ENCODE measurements at places on chromosomes 5 and 9.

GRCh38 chr5:28750251-28750650, 1711.9 kb upstream of the CDH9 start:
- DNase-seq, result no peak

GRCh38 chr9:27377147-27377807, 80.3 kb upstream of the EQTN start:
- DNase-seq, result no peak

- DNase-seq, result no peak
Observed at GRCh38 chr9:36576866-36577265, 4.2 kb downstream of the MELK start.

GRCh38 chr5:99070822-99071221, 142.0 kb upstream of the CHD1 start:
- no peak for DNase-seq

DNA sequence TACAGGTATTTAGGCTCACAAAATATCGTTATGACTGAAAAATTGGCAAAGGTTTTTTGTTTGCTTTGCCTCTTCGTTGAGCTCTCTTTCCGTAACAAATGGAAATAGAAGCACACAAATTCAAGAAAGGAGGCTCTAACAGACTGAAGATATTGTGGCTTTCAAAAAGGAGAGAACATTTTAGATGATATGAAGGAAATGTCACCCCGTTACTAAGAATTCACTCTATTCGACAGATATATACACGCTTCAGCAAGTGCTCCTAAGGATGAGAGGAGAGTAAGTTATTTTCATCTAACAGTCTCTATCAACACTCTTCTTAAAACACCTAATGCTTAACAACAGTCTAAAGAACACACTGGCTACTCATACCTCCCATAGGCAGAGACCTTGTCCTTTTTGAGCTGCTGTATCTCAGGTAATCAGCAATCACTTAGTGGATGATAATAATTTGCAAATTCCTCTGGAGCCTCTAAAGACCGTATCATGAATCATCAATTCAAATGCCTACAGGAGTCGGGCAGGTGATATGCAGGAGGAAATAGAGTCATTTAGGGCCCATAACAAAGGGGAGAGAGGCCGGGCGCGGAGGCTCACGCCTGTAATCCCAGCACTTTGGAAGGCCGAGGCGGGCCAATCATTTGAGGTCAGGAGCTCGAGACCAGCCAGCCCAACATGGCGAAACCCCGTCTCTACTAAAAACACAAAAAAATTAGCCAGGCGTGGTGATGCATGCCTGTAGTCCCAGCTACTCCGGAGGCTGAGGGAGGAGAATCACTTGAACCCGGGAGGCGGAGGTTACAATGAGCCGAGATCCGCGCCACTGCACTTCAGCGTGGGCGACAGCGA, 1.4 kb upstream of the HSDL2 start:
- DNase-seq, result no peak

- no peak for DNase-seq
Observed at GRCh38 chr9:77462066-77462465, 186.1 kb downstream of the GNA14 start.

GRCh38 chr9:16099732-16100536, 547.1 kb downstream of the CCDC171 start:
- DNase-seq, result no peak

All from GM12892 (cell line).